Thoracic aorta (tissue), 2 donors: ENCODE measurements at places on chromosomes 1 and 21. TPM values are rescaled to one million over a fixed set of nuclear protein-coding genes. Genes with fewer than 3 reads are reported as not detected.

The SMCP gene
- not detected for total RNA-seq

The FRRS1 gene
- total RNA-seq = 7.6 TPM

GRCh38 chr1:50985094-50985493, 15.0 kb downstream of the CDKN2C start:
- H3K27me3 ChIP-seq = no peaks in the 10 kb centered on the region
- no peaks in the 10 kb centered on the region for H3K4me1 ChIP-seq
- H3K4me3 ChIP-seq = peak overlapping the region; percentile 24
- no peaks in the 10 kb centered on the region for H3K36me3 ChIP-seq
- H3K27ac ChIP-seq = peak overlapping the region; percentile 9
- DNase-seq = no peak

GRCh38 chr1:236063919-236064673, 794 bp downstream of the NID1 start:
- peak overlapping the region; percentile 96 for H3K4me3 ChIP-seq
- peaks cover 4% of the 10 kb centered on the region for H3K36me3 ChIP-seq
- DNase-seq = peak; percentile 19
- H3K4me1 ChIP-seq = peaks cover 51% of the 10 kb centered on the region

The ENAH gene
- total RNA-seq = 111 TPM

DNA sequence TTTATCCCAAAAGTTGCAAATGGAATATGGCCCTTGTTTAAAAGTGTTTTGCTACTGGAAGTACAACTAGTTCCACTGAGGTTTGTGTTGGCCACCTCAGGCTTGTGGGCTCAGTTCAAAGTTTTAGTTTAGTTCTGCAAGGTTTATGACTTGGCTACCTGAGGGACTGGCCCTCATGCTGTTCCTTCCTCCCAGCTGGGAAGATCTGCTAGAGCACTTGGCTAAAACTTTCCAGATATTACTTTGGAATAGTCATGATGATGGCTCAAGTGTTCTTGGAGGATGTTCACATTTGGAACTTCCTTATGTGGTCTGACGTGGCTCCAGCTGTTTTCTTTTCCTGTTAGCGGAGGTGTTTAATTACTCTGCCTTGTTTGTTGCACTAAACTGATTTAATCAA, 110.2 kb upstream of the IVNS1ABP start:
- H3K4me1 ChIP-seq = peaks cover 11% of the 10 kb centered on the region
- no peaks in the 10 kb centered on the region for H3K27me3 ChIP-seq
- H3K27ac ChIP-seq = peak overlapping the region; percentile 11
- DNase-seq = no peak
- peak overlapping the region; percentile 29 for H3K4me3 ChIP-seq
- H3K36me3 ChIP-seq = no peaks in the 10 kb centered on the region

GRCh38 chr1:75996196-75996595, 64.0 kb upstream of the ASB17 start:
- no peak for DNase-seq
- H3K27ac ChIP-seq = no peak overlapping the region
- no peaks in the 10 kb centered on the region for H3K27me3 ChIP-seq
- H3K4me1 ChIP-seq = no peaks in the 10 kb centered on the region

DNA sequence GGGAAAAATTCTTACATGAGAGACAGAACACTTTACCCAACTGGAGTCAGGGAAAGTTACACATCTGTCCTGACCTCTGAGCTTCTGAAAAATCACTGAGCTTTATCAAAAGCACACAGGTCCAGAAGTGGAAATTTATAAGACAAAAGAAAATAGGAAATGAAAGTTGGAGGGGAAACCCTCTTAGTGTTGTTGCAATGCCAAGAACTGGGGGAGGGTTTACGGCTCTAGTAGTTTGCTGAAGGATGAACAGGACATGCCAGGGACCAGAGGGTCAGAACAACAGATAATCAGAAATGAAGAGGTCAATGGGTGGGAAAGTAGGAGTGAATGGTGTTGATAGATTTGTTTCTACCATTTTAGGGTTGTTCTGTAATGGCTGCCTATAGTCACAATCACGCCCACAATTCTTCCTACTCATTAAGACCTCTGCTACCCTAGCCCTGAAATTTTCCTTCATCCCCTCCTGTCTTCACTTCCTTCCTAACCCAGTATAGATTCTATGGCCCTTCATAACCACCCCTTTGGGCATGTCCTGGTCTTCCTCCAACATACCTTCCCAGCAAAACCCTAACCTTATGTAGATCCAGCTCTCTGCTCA, 30.3 kb upstream of the FMOD start:
- no peaks in the 10 kb centered on the region for H3K27me3 ChIP-seq
- no peaks in the 10 kb centered on the region for H3K36me3 ChIP-seq
- peaks cover 38% of the 10 kb centered on the region for H3K4me1 ChIP-seq

- H3K4me1 ChIP-seq = peaks cover 7% of the 10 kb centered on the region
- no peaks in the 10 kb centered on the region for H3K36me3 ChIP-seq
- H3K27ac ChIP-seq = no peak overlapping the region
- no peak overlapping the region for H3K4me3 ChIP-seq
- no peaks in the 10 kb centered on the region for H3K27me3 ChIP-seq
Observed at GRCh38 chr1:51309291-51309690, 21.1 kb downstream of the TTC39A start.

The LCE3E gene
- total RNA-seq = not detected

The PKP1 gene
- 0.54 TPM for total RNA-seq

GRCh38 chr1:94982398-94982797, 55.5 kb upstream of the CNN3 start:
- H3K27ac ChIP-seq = no peak overlapping the region
- no peak for DNase-seq
- peaks cover 8% of the 10 kb centered on the region for H3K4me1 ChIP-seq
- H3K27me3 ChIP-seq = no peaks in the 10 kb centered on the region
- H3K4me3 ChIP-seq = no peak overlapping the region

- no peak overlapping the region for H3K4me3 ChIP-seq
- no peak for DNase-seq
- no peaks in the 10 kb centered on the region for H3K36me3 ChIP-seq
- H3K4me1 ChIP-seq = no peaks in the 10 kb centered on the region
- no peaks in the 10 kb centered on the region for H3K27me3 ChIP-seq
Observed at GRCh38 chr1:196207612-196208217, 400.5 kb downstream of the KCNT2 start.

GRCh38 chr1:65209005-65209885, 61.2 kb downstream of the AK4 start:
- DNase-seq = no peak
- no peak overlapping the region for H3K4me3 ChIP-seq
- H3K27me3 ChIP-seq = no peaks in the 10 kb centered on the region
- no peak overlapping the region for H3K27ac ChIP-seq

- DNase-seq = no peak
- H3K36me3 ChIP-seq = no peaks in the 10 kb centered on the region
Observed at GRCh38 chr21:46069719-46070279, 28.1 kb upstream of the COL6A2 start.

The NGF gene
- total RNA-seq = 21.8 TPM

DNA sequence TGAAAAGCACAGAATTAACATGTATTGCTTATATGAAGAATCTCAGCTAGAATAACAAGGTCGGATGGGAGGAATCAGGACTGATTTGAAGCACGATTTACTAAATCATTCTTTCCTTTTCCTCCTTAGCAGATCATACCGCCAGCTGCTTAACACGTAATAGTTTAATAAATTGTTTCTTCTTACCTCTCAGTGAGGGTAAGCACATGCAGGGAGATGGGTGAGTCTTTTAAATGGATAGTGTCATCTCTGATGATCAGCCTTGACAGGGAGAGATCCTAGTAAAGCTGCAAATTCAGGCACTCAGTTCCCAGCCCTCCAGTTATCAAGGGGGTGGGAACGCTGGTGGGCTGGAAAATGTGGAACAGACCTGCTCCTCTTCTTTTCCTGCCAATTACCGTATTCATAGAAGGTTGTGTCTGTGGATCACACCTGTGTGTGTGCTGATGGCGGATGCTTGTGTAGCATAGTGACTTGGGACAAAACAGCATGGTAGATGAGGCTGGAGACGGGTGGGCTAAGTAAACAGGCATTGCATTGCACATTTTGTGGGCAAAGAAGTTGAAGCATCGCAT, 30.7 kb downstream of the NTPCR start:
- no peaks in the 10 kb centered on the region for H3K27me3 ChIP-seq
- no peak overlapping the region for H3K4me3 ChIP-seq
- peaks cover 10% of the 10 kb centered on the region for H3K36me3 ChIP-seq
- no peak for DNase-seq
- H3K27ac ChIP-seq = no peak overlapping the region

DNA sequence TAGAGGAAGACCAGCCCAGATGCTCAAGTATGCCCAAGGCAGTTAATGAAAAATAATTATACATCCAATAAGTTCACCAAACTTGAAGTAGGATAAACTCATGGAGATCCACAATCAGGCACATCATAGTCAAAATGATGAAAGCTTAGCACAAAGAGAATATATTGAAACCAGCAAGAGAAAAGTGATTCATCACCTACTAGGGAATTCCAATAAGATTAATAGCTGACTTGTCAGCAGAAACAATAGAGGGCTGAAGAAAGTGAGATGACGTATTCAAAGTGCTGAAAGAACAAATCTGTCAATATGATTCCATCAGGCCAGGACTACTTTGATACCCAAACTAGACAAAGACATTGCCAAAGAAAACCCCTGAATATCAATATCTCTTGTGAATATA, 251.7 kb upstream of the BEND5 start:
- DNase-seq = no peak
- H3K27ac ChIP-seq = no peak overlapping the region
- H3K4me1 ChIP-seq = no peaks in the 10 kb centered on the region
- H3K36me3 ChIP-seq = no peaks in the 10 kb centered on the region
- no peaks in the 10 kb centered on the region for H3K27me3 ChIP-seq

GRCh38 chr21:42878993-42879787, at the start of gene WDR4:
Gene WDR4 (minus strand): TSS chr21:42879539. CDS start chr21:42879495, 44 bp downstream.
- peaks cover 18% of the 10 kb centered on the region for H3K4me1 ChIP-seq
- peak within 1 kb of the TSS; percentile 90 for H3K27ac ChIP-seq
- DNase-seq = peak; percentile 91
- no peaks in the 10 kb centered on the region for H3K36me3 ChIP-seq

DNA sequence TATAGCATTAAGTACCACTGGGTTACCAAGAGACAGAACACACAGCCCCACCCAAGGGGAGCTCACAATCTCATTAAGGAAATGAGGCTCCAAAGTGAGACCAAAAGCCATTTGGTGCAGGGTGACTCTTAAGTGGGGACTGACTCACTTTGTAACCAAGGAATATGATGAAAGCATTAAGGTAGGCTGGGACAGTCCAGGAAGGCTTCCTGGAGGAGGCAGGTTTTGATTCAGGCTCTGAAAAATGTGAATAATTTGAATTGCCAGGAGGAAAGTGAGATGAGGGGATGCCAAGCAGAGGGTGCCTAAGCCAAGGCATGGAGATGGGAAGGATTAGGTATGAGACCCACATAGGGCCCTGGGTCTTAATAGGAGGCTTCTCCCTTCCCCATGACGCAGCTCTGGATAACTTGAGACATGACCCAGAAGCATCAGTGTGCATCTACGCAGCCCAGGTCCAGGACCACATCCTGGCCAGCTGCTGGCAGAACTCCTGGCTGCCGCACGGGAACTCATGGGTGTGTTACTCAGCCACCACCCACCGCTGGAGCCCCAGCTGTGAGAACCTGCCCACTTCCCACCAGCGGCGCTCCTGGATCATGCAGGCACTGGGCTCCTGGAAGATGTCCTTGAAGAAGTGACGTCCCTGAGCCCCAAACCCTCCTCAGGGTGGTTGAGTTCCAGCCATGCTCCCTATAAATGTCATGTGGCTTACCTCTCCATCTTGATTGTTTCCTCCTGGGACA, 5.9 kb upstream of the TTC4 start:
- H3K27me3 ChIP-seq = no peaks in the 10 kb centered on the region
- H3K36me3 ChIP-seq = no peaks in the 10 kb centered on the region
- no peak overlapping the region for H3K4me3 ChIP-seq
- DNase-seq = no peak
- peaks cover under 1% of the 10 kb centered on the region for H3K4me1 ChIP-seq
- H3K27ac ChIP-seq = no peak overlapping the region

The OR2T5 gene
- total RNA-seq = not detected

The LAMC1 gene
- total RNA-seq = 273 TPM

DNA sequence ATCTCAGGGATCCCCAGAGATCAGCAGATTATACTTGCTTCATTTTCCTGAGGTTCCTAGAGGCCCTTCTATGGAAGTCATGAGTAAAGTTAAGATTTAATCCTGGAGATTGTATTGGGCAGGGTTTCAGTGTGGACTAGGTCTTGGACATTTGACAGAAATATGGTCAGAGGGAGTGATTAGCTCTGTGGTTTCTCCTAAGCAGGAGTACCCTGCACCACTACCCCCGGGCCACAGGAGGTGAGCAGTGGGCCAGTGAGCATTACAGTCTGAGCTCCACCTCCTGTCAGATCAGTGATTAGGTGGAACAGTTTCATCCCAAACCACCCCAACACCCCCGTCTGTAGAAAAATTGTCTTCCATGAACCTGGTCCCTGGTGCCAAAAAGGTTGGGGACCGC, 43.2 kb downstream of the PHACTR4 start:
- H3K27me3 ChIP-seq = no peaks in the 10 kb centered on the region
- no peak overlapping the region for H3K27ac ChIP-seq
- no peak overlapping the region for H3K4me3 ChIP-seq
- no peaks in the 10 kb centered on the region for H3K36me3 ChIP-seq
- no peak for DNase-seq
- H3K4me1 ChIP-seq = peaks cover 5% of the 10 kb centered on the region

The BEND5 gene
- total RNA-seq = 9.5 TPM

DNA sequence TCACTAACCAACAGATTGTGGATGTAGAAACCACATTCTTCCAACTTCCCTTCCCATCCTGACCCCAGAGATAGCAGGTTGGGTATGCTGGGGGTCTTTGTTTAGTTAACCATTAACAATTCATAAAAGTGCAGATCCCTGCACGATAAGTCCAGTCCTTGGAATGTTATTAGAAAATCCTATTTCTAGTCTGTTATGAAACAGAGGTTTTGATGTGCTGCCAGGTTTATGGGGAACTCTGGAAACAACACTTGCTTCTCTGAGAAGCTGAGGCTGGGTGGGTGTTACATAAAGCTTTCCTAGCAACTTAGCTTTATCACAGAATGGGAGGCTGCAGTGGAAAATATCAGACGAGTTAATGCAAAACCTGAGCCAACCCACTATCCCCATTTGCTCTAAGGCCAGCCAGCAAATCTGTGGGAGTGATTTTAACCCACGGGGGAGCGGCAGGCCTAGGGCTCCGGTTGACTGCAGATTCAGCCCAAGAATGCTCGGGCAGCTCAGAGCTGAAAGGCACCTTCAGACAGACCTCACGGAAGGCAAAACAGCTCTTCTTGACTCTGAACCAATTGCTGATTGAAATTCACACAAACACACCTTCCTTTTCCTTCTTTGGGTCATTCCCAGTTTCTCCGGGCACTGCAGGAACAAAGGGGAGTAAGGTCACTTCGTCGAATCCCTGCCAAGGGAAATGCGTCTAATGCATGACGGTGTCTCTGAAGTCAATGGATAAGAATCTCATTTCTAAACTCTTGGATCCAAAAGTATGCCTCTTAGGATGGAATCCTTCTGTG, 111.7 kb upstream of the IRF2BP2 start:
- no peaks in the 10 kb centered on the region for H3K36me3 ChIP-seq
- H3K27me3 ChIP-seq = no peaks in the 10 kb centered on the region
- DNase-seq = peak; percentile 62
- peak overlapping the region; percentile 93 for H3K27ac ChIP-seq
- peak overlapping the region; percentile 44 for H3K4me3 ChIP-seq
